Caco-2 (cell line): ENCODE measurements at places on chromosomes 16 and 17. TPM values are rescaled to one million over a fixed set of nuclear protein-coding genes. Genes with fewer than 3 reads are reported as not detected.

GRCh38 chr16:48004141-48004695 is 151.6 kb downstream of the ABCC12 start:
- no peak for DNase-seq

- no peak for DNase-seq
Measured at GRCh38 chr16:80263181-80263823, 277.5 kb upstream of the DYNLRB2 start.

GRCh38 chr17:32660496-32660985 is 173.7 kb downstream of the CDK5R1 start:
- DNase-seq, result no peak

The EXOC3L1 gene
- total RNA-seq, result 0.61 and 0.72 TPM in 2 replicates

DNA sequence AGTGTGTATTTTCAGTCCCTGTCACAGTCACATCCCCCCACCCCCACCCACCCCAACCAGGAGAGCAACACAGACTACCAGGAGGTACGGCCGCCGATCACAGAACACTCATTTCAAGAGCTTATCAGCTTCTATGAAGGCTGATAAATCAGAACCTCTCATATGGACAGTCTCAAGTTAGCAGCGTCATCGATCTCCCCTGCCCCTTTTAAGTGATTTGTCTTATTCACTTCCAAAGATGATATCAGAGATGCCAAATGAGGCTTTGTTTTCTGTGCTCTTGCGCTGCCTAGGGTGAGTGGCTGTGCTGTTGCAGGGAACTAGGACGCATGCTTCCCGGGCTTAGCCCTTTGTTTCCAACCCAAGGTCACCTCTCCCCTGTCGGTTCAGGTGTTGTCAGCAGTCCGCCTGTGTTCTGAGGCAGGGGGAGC is 26.8 kb upstream of the PMFBP1 start:
- no peak for DNase-seq

The TSEN54 gene
- 71.3 and 74.5 TPM in 2 replicates for total RNA-seq

The CSH2 gene
- total RNA-seq, result not detected in 2 replicates

The FGF11 gene
- total RNA-seq, result 0.91 and 1.3 TPM in 2 replicates

The C16orf96 gene
- 0.11 and 0.19 TPM in 2 replicates for total RNA-seq

DNA sequence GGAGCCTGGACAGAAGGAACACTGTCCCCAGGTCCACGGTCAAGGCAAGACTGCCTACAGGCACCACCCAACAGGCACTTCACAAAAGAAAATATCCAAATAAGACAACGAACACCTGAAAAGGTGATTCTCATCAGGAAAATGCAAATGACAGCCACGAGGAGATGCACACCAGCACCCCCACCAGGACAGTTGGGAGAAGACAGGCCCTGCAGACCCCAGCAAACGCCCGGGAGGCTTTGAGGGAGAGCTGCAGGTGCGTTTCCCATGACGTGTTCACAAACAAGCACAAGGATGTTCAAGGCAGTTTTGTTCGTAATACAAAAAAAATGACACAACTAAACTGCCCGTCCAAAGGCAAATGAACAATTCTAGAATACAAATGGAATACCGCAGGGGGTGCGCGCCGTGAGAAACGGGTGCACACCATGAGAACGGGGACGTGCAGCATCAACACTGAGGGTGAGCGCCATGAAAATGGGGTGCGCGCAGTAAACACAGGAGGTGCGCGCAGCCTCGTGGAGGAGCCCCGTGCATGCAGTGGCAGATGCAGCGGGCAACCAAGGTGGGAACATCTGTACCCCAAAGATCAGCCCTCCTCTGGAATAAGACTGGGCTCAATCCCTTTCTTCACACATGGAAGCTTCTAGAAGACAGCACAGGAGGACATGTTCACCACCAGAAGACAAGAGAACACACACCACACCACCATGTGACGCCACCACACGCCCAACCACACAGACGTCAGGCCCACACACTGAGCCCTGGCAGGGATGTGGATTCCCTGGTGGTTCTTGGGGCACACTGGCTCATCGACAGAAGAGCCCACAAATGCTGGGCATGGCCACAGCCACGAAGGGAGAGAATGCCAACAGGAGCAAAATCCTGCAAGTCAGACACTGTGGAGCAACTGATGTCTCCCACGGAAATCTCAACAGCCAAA is 91.2 kb downstream of the ZNF778 start:
- DNase-seq, result no peak

The KRT25 gene
- not detected in 2 replicates for total RNA-seq

GRCh38 chr16:50455288-50455845 is 86.6 kb upstream of the BRD7 start:
- DNase-seq, result no peak

The RAB37 gene
- 12.3 and 14.8 TPM in 2 replicates for total RNA-seq

DNA sequence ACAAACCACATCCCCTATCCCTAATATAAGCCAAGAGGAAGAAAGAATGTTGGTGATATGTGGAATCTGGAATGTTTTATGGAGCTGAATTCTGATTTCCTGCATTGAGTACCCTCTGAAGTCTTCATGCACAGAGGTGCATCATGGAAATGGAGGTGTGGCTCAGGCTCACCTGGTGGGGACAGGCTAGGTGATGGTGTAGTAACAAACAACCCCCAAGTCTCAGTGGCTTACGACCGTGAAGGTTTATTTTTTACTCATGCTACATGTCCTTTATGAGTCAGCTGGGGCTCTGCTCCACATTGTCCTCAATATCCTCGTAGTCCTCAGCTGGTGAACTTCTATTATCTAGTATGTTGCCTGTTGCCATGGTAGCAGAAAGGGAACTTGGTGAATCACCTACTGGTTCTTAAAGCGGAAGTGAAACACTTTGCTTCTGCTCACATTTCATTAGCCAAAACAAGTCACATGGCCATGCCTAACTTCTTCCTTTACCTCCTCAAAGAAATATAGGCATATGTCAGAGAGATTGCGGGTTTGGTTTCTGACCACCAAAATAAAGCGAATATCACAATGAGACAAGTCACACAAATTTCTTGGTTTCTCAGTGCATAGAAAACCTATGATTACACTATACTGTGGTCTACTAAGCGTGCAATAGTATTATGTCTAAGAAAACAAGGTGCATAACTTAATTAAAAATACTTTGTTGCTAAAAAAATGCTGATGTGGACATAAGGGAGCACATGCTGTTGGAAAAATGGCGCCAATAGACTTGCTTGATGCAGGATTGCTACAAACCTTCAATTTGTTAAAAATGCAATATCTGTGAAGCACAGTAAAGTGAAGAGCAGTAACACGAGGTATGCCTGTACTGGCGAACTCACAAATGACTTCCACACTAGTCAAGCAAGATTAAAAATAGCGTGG is at the start of gene PMFBP1:
PMFBP1 (minus strand) TSS at position 51 of the 930 bp plus-strand sequence. CDS start 947 bp downstream, outside the sequence.
- peak; percentile 17 for DNase-seq

GRCh38 chr17:10081571-10082169 is 116.7 kb downstream of the GAS7 start:
- no peak for DNase-seq

GRCh38 chr16:88379694-88380040 is 3.1 kb upstream of the ZNF469 start:
- DNase-seq, result no peak

The ARL5C gene
- total RNA-seq, result not detected in 2 replicates

DNA sequence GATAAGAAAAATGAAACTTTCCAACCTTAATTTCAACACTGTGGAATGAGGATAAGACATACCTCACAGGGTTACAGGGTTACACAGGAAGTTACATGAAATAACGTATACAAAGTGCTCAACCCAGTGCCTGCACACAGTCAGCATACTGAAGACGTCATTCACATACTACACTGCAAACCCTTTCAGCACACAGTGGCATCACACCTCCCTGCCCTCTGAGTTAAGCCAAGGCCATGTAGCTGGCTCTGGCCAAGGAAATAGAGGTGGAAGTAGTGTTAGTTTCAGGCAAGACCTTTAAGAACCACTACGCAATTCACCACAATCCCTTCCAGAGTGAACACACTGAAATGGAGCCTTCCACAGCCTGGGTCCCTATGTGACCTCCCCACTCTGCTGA is 46.6 kb upstream of the GSG1L start:
- DNase-seq, result no peak

The TOX3 gene
- 3.6 and 6.0 TPM in 2 replicates for total RNA-seq

GRCh38 chr17:82213251-82214011 is 789 bp upstream of the CCDC57 start:
- DNase-seq, result peak; percentile 46

DNA sequence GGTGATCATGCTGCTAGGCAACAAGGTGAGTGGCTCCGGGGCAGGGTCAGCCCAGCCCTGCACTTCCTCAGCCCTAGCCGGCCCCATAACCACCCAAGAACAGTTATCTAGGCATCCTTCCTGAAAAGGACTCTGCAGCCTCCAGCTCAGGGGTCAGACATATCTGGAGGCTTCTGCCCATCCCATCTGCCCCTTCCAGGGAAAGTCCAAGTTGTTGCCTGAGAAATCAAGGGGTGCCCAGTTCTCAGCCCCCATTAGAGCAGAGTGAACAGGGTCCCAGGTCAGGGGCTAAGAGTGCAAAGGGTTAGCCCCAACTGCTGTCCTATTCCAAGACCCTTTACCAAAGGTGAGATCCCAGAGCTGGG is 4.1 kb upstream of the NHERF1 start:
- no peak for DNase-seq

DNA sequence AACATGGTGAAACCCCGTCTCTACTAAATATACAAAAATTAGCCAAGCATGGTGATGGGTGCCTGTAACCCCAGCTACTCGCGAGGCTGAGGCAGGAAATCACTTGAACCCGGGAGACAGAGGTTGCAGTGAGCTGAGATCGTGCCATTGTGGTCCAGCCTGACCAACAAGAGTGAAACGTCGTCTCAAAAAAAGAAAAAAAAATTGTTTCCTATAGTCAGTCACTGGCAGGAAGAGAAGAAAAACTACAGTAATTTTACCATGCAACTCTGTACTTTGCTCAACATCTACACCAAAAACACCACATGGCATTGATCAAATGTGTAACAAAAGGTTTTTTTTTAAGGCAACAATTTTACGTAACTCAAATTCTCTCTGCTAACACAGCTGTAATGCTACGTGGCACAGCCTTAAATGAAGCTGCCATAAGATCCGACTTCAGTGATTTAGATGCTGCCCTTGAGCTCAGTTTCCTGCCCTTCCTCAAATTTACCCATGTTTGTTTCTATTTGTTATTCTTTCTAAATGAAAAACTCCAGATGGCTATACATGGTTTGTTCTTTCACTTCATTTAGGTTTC is 40.2 kb downstream of the CNOT1 start:
- DNase-seq, result no peak

DNA sequence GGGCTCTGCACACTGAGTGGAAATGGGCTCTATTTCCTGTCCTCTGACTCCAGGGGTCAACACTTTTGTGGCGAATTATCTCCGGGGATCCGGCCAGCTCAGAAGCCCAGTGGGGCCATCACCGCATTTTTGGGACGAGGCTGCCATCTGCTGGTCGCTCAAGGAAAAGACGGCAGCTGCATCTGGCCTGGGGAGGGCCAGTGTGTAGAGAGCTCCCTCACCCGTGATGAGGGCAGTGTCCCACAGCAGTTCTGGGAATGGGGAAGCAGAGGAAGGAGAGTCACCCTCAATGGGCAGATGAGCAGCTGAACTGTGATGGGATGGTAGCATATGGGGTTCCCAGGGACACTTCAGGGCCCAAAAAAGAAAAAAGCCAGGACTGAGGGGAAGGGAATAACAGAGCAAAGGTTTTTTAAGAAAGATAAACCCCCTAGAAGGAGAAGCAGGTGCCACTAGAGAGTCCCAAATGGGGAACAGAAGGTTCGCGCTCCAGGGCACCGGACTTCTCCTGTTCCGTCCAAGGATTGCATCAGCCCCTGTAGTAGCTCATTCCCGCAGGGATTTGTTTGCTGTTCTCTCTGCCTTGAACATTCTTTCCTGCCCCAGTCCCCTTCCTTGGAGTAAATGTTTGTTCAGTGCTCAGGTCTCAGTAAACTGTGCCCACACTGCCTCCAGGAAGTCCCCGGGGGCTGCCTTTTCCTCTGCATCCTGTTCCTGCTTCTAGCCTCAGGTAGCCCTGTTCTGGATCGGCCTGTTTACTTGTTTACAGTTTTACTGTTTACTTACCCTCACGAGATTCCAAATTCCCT is 9.3 kb upstream of the ABCC12 start:
- DNase-seq, result peak; percentile 86

- DNase-seq, result no peak
Measured at GRCh38 chr17:16259926-16260325, 42.9 kb downstream of the PIGL start.

GRCh38 chr17:79933863-79934652 is 94.8 kb upstream of the CBX4 start:
- DNase-seq, result no peak

GRCh38 chr16:72722552-72722951 is 325.4 kb downstream of the ZFHX3 start:
- no peak for DNase-seq

DNA sequence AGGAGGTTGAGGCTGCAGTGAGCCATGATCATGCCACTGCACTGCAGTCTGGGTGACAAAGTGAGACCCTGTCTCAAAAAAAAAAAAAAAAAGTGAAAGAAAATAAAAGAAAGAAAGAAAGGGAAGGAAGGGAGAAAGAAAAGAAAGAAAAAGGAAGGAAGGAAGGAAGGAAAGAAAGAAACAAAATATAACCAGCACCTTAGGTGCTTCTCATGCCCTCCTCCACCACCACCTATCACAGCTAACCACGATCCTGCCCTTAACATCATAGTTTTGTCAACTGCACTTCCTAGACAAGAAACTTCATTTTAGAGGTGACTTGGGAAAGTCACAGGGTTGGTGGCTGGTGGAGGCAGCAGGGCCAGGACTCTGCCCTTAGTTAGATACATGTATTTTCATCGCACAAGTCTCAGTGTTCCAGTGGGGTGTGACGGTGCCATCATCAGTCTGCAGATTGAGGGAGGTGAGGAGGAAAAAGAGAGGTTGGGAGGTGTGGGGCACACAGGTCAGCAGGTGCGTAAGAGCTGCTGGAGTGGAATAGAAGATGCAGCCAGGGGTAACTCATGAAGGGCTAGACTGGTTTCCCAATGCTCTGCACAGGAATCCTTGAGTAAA is 10.0 kb downstream of the SUPT4H1 start:
- no peak for DNase-seq

The NPIPA2 gene
- 2.2 and 4.1 TPM in 2 replicates for total RNA-seq

DNA sequence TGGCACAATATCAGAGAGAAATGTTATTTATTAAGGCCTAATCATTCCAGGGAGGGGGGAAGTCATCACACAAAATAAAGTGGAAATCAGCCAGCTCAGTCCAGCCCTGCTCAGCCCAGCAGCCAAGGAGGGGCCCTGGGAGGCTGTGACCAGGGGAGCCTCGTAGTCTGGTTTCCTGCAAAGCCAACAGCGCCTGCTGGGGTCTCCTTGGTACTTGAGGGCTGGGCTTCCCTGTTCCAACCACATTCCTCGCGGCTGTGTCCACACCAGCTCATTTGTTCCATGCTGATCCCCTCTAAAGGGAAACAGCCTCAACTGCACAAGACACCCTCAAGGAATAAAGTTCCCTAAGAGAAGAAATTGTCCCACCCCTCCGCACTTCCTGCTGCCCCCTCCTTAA is 154.0 kb downstream of the TMEM132E start:
- DNase-seq, result no peak

The PIMREG gene
- 15.8 and 15.9 TPM in 2 replicates for total RNA-seq

The DRC3 gene
- 1.6 and 2.1 TPM in 2 replicates for total RNA-seq
